ENCODE measurements at places on chromosomes 2 and 18. TPM values are rescaled to one million over a fixed set of nuclear protein-coding genes. Genes with fewer than 3 reads are reported as not detected.

Gene GAREM2
- total RNA-seq: 2.9 TPM

Gene SLC23A3
- total RNA-seq: 3.5 TPM

- no peak overlapping the region for H3K27ac ChIP-seq
- no peaks in the 10 kb centered on the region for H3K36me3 ChIP-seq
- no peak for DNase-seq
- no peaks in the 10 kb centered on the region for H3K27me3 ChIP-seq
These were observed 193.5 kb downstream of the PRKCE start for GRCh38 chr2:45844796-45845457.

- H3K4me3 ChIP-seq: no peak overlapping the region
- H3K36me3 ChIP-seq: no peaks in the 10 kb centered on the region
- DNase-seq: no peak
- no peaks in the 10 kb centered on the region for H3K4me1 ChIP-seq
These were observed 114.2 kb downstream of the NAB1 start for GRCh38 chr2:190763100-190763499.

GRCh38 chr18:39705362-39705761 is 2139.8 kb upstream of the CELF4 start:
- H3K4me1 ChIP-seq: no peaks in the 10 kb centered on the region
- no peaks in the 10 kb centered on the region for H3K27me3 ChIP-seq
- no peak overlapping the region for H3K4me3 ChIP-seq
- DNase-seq: no peak
- no peak overlapping the region for H3K27ac ChIP-seq

DNA sequence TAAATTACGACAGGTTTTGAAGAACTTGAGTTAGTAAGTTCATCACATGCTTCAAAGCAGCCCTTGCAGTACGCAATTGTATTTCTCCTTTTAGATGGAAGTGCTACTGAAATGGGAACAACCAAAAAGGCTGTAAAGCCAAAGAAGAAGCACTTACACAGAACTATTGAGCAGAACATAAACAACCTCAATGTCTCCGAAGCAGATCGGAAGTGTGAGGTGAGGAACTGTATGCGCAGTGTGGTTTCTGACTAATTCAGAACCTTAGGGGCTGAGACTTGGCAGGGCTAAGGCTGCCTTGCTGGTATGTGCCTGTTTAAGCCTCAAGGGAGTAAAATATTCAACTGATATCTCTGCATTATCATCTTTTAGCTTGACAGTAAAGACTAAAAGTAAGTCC is 8.4 kb downstream of the NCAPH start:
- peak overlapping the region; percentile 62 for H3K27ac ChIP-seq
- H3K27me3 ChIP-seq: no peaks in the 10 kb centered on the region
- no peaks in the 10 kb centered on the region for H3K4me1 ChIP-seq
- DNase-seq: peak; percentile 79
- H3K4me3 ChIP-seq: no peak overlapping the region
- H3K36me3 ChIP-seq: no peaks in the 10 kb centered on the region

DNA sequence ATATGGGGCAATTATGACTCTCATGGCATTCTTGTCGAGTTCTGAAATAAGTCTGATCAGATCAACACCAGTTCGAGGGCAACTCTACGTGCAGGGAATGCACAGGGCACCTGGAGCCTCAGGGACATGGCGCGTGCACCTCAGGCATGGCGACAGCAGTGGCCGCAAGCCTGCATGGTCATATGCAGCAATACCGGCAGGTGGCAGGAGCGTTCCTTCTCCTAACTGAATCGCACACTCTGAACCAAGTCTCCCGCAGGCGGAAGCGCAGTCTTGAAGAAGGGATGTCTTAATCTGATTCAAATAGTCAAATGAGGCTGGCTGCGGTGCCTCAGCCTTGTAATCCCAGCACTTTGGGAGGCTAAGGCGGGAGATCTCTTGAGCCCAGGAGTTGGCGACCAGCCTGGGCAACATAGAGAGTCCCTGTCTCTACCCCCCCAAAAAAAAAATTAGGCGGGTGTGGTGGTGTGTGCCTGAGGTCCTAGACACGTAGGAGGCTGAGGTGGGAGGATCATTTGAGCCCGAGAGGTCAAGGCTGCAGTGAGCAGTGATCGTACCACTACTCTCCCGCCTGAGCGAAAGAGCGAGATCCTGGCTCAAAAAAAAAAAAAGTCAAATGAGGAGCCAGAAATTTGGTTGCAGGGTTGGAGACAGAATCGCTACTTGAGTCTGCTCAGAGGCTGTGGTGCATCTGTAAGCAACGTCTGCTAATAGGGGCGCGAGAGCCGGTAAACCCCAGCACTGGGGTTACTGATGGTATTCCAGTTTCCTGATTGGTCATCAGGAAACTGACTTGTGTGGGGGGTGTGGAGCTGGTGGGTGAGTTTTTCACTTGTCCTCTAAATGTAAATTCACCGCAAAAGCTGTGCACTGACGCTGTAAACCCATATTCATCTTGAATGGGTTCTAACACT is 28.8 kb downstream of the FHL2 start:
- DNase-seq: peak; percentile 94
- H3K27ac ChIP-seq: peak overlapping the region; percentile 33
- no peaks in the 10 kb centered on the region for H3K36me3 ChIP-seq
- no peaks in the 10 kb centered on the region for H3K27me3 ChIP-seq

- peaks cover 75% of the 10 kb centered on the region for H3K36me3 ChIP-seq
- H3K27ac ChIP-seq: no peak overlapping the region
- peaks cover 79% of the 10 kb centered on the region for H3K4me1 ChIP-seq
- H3K4me3 ChIP-seq: no peak overlapping the region
- H3K27me3 ChIP-seq: no peaks in the 10 kb centered on the region
- no peak for DNase-seq
These were observed 10.3 kb downstream of the MARCHF7 start for GRCh38 chr2:159722580-159722979.

DNA sequence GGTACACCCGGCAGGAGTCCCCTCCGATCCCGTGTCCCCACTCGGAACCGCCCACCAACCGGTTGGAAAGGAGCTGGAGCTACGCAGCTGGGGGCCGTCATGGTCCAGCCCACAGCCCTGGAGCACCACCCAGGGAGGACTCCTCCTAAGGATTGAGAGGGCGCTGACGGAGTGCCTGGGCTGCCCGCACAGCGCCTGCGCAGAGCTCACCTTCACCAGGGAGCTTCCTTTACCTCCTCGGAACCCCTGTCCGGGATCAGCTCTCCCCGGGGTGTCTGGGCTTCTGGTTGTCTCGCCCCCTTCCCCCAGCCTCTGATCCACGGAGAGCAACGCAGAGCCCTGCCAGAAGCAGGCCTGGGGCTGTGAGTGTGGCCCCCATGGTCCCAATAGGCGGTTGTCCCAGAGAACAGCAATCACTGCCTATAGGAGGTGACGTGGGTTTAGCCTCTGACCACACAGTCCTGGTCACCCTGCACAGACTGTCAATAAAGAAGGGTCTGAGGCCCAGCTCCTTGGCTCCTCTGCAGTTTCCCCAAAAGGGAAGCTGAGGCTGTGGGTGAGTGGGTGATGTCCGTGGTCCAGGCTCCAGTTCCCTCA is 14.6 kb downstream of the ALPG start:
- no peaks in the 10 kb centered on the region for H3K36me3 ChIP-seq
- DNase-seq: peak; percentile 54
- peaks cover 24% of the 10 kb centered on the region for H3K4me1 ChIP-seq
- H3K27me3 ChIP-seq: peaks cover 59% of the 10 kb centered on the region

DNA sequence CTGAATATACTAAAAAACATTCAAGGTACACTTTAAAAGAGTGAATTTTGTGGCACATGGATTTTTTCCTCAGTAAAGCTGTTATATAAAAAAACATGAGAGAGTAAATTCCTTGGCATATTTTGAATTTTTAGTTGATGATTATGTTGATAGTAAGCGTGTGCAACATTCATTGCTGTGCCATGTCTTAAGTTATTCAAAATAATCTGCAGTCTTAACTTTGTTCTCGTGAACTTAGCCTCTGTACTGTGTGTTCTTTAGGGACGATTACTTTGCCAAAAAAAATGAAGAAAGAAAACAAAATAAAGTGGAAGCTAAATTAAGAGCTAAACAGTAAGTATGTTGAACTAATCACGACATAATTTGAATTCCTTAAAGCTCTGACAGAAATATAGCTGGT is 9.6 kb downstream of the SSB start:
- H3K4me3 ChIP-seq: no peak overlapping the region
- peaks cover 8% of the 10 kb centered on the region for H3K4me1 ChIP-seq
- no peaks in the 10 kb centered on the region for H3K27me3 ChIP-seq
- no peak for DNase-seq
- H3K36me3 ChIP-seq: peaks cover 73% of the 10 kb centered on the region
- H3K27ac ChIP-seq: no peak overlapping the region

DNA sequence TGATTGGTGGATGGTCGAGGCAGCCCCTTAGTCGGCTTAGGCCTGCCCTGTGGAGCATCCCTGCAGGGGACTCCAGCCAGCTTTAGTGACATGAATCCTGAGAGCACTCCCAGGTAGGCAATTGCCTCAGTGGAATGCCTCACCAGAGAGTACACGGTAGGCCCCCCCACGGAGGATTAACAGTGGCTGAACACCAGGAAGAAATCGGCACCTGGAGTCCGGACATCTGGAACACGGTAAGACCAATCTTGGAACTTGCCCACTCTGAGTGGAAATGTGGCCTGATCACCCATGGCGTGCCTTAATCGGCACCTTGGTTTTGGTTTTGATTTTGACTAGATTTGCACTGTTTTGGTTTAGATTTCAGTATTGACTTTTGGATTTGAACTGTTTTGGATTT is 326.2 kb upstream of the NCKAP5 start:
- no peak for DNase-seq
- no peak overlapping the region for H3K27ac ChIP-seq
- H3K27me3 ChIP-seq: no peaks in the 10 kb centered on the region
- no peaks in the 10 kb centered on the region for H3K4me1 ChIP-seq
- H3K36me3 ChIP-seq: no peaks in the 10 kb centered on the region

DNA sequence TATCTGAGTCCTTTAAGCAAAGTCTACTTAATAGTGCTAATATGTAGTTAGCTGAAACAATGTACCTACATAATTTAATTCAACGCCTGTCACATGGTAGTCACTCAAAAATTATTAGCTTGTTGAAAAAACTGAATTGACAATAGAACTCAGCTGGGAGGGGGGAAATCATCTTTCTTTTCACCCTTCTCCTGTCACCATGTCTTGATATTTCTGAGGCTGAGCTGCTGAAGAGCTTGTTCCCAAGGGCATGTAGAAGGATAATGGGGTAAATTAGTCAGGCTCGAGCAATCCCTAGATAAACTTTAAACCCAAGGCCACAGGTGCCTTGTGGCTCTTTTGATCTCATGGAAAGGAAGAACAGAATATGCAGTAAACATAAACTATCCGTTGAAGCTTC is 339.6 kb upstream of the LRATD1 start:
- H3K27me3 ChIP-seq: no peaks in the 10 kb centered on the region
- H3K4me1 ChIP-seq: no peaks in the 10 kb centered on the region
- H3K27ac ChIP-seq: no peak overlapping the region
- no peak for DNase-seq
- H3K4me3 ChIP-seq: no peak overlapping the region

- H3K4me1 ChIP-seq: no peaks in the 10 kb centered on the region
- DNase-seq: peak; percentile 85
- no peaks in the 10 kb centered on the region for H3K36me3 ChIP-seq
- no peak overlapping the region for H3K27ac ChIP-seq
- H3K4me3 ChIP-seq: no peak overlapping the region
- H3K27me3 ChIP-seq: no peaks in the 10 kb centered on the region
These were observed 174.0 kb downstream of the SMAD2 start for GRCh38 chr18:47756364-47757016.

All from spleen (tissue), 13 donors.